ENCODE measurements at places on chromosomes 5 and 9.

DNA sequence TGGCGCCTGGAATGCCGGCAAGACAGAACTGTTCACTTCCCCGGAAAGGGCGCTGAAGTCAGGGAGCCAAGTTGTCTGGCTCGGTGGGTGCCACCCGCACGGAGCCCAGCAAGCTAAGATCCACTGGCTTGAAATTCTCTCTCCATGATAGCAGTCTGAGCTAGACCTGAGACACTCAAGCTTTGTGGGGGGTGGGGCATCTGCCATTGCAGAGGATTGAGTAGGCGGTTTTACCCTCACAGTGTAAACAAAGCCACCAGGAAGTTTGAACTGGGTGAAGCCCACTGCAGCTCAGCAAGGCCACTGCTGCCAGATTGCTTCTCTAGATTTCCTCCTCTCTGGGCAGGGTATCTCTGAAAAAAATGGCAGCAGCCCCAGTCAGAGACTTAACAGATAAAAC lies 277.4 kb downstream of the SLCO4C1 start:
- no peak for DNase-seq

DNA sequence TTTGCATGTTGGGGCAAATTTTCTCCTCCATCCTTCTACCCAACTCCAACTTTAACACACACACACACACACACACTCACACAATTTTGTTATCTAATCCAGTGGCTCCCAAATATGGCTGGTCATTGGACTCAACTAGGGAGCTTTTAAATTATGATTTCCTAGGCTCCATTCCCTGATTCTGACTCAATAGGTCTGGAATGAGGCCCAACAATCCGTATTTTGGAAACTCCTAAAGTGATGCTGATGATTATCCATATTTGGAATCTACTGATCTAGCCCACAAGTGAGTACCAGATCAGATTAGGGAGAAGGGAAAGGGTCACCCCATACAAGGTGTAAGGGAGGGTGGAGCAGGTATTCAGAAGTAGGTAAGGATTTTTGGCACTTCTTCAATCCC lies 309.7 kb downstream of the TLE1 start:
- no peak for DNase-seq

DNA sequence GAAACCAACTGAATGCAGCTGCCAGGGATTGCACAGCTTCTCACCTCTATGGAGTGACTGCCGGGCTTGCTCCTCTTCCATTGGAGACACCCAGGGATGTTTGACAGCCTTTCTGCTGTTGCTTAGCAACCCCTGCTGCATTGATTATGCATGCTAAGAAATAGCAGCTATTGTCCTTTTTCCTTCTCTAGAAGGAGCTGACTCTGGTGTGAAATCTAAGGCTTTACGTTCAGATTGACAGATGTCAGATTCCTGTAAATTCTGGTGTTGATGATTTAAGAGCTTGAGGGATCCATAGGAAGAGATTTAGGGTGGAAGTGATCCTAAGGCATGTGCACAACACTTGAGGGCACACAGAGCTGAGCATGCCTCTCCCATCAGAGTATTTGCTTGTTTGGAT lies 267.7 kb downstream of the NTRK2 start:
- DNase-seq = no peak

GRCh38 chr5:138850865-138851435 lies 24.2 kb downstream of the LRRTM2 start:
- DNase-seq = no peak

GRCh38 chr5:121974261-121974660 lies 12.5 kb downstream of the SRFBP1 start:
- DNase-seq = no peak

DNA sequence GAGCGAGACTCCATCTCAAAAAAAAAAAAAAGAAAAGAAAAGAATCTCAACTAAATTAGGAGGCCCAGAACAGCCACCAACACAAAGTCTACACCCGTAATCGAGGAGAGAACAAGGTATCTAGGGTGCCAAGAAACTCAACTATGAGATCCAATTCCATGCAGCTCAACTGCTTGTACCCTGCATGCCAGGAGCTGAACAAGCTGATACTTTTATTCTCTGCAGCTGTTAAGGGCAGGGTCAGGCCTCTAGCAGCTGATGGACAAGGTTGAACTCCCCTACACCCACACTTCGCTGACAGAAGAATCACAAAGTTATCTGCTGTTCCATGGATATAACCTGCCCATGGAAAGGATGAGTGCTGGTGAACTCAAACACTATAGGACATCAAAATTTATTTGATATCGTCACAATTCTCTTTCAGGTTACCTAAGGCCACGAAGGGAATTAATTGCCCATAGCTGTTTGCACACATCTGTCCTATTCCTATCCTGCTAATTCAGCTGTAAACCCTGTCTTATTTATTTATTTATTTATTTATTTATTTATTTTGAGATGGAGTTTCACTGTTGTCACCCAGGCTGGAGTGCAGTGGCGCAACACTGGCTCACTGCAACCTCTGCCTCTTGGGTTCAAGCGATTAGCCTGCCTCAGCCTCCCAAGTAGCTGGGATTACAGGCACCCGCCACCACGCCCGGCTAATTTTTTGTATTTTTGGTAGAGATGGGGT lies 20.7 kb downstream of the UBAP2 start:
- DNase-seq = no peak

DNA sequence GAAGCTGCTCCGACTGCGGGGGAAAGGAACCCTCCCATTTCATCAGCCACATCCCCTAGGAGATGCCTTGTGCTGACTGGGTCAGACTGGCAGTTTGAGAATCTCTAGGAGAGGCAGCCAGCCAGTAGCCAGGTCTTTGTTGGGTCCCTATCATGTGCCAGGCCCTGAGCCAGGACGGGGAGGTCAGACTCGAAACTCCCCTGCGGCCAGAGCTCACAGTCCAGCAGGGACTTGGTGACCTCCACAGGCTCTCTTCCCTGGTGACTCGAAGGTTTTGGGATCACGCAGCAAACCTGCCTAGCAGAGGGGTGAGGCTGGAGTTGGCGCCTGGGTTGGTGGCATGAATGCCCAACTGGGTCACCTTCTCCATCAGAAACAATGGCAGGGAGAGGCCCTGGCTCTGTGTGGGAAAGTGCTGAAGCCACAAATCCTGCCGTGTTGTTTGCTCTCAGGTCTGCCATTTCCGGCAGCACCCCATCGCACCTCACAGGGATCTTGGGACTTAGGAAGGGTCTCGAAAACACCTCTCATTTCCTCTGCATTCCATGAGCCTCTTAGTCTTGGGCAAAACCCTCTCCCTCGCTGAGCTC lies 14.4 kb upstream of the ORM1 start:
- no peak for DNase-seq

DNA sequence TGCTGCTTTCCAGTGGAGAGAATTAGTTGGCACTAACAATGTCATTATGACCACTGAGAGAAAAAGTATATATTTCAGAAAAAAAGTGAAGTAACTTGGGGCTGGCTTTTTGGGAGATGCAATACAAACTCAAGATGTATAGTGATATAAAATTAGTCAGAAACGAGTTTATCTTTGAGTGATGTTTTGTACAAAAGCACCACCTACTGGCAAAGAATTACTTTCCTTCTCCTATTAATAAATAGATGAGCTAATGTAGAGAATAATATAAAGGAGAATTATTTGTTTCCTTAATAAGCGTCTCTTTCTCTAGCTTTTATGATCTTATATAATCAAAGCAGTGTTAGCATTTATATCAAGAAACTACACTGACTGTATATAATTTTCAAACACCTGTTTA lies 158.8 kb downstream of the MEF2C start:
- no peak for DNase-seq

DNA sequence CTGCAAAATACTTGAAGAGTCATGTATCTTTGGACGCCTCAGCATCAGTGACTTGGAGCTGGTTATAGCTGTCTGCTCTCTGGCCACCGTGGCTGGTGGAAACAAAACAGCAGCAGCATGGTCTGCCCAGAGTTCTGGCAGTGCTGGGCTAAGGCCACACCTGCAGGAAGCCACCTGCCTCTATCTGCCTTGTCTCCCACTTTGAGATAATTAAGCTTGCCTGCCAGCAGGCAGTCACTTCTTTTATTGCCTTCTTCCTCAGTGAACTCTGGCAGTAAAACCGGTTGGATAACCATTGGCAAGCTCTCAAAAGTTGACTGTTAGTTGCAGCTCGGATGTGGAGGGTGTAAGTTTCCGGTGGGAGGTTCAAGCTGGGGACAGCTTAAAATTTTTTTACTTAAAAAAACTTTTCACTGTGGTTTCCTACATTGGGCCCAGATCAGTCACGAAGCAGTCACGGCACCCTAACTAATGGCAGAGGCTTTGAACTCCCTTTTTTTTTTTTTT lies 4.9 kb downstream of the SMIM3 start:
- DNase-seq = no peak

DNA sequence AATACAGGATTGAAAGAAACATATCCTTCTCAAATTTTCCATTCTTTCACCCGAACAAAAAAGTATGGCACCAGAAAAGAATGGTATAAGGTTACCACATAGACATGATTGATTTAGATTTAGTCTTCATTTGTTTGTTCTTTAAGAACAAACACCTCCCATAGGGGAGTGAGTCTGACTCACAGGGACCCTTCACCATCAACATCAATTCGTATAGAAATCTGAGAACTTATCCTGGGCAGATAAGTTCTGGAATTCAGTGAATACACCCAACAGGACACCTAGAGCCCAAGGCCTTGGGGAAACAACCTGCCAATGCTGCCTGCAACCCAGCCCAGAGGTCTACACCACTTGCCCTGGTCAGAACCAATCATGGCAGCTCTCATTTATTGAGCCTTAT lies 46.2 kb downstream of the LHFPL2 start:
- DNase-seq = no peak

- no peak for DNase-seq
Observed at GRCh38 chr9:24413651-24414050, 132.0 kb downstream of the IZUMO3 start.

DNA sequence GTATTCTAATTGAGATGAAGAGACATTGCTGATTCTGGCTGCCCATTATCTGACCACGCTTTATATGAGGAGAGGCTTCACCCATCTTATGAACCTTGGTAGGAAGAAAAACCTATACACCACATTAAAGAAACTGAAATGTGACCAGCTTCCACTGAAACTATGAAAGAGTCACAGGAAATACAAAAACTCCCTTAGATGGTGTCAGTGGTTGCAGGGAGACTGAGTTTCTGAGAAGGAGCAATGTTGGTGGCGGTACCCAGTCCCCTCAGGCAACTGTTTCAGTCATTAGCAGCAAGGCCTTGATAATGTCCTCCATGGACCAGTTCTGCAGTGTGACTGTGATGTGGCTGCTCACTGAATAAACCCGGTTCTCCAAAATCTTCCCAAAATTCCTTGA lies 110.5 kb upstream of the FTMT start:
- DNase-seq = no peak

DNA sequence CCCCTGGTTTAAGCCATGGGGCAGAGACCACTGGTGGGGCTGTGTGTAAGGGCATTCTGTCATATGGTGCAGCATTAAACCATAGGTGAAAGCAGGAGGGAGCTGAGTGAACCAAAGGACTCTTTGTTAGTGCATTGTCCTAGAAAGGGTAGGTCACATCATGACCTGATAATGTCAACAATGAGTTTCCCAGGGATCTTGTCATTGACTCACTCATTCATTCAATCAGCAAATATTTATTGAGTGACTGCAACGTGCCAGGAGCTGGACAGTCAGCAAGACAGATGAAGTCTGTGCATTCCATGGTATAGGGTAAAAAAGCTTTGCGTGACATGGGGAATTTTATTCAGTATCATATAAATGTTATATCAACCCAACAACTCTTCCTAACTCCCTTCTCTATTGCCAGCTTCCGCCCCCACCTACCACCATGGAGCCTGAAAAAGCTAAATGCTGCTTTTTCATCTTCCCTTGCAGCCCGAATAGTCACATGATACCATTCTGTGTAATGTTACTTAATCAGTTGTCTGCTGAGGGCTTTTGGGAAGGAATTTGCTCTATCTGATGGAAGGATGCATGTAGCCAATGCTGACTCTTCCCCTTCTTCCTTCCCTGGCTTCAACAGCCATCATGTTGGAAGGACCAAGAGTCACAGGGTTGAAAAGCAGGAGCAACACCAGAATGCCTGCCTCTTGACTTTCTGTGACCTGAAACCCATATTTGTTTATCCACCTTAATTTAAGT lies 11.5 kb upstream of the OTULINL start:
- no peak for DNase-seq

GRCh38 chr9:111231801-111232580 lies 98.0 kb downstream of the OR2K2 start:
- DNase-seq = no peak

DNA sequence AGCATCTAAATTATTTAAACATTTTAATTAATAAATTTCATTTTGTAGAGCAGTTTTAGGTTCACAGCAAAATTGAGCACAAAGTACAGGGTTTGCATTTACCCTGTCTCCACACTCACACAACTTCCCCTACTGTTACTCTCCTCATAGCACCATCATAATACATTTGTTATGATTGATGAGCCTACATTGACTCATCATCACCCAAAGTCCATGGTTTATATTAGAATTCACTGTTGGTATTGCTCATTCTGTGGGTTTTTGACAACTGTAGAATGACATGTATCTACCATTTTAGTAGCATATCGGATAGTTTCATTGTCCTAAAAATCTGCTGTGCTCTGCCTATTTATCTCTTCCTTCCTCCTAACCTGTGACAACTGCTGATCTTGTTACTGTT lies 411.1 kb upstream of the MPDZ start:
- no peak for DNase-seq

- DNase-seq = no peak
Observed at GRCh38 chr9:93294011-93294410, 110.1 kb downstream of the WNK2 start.

DNA sequence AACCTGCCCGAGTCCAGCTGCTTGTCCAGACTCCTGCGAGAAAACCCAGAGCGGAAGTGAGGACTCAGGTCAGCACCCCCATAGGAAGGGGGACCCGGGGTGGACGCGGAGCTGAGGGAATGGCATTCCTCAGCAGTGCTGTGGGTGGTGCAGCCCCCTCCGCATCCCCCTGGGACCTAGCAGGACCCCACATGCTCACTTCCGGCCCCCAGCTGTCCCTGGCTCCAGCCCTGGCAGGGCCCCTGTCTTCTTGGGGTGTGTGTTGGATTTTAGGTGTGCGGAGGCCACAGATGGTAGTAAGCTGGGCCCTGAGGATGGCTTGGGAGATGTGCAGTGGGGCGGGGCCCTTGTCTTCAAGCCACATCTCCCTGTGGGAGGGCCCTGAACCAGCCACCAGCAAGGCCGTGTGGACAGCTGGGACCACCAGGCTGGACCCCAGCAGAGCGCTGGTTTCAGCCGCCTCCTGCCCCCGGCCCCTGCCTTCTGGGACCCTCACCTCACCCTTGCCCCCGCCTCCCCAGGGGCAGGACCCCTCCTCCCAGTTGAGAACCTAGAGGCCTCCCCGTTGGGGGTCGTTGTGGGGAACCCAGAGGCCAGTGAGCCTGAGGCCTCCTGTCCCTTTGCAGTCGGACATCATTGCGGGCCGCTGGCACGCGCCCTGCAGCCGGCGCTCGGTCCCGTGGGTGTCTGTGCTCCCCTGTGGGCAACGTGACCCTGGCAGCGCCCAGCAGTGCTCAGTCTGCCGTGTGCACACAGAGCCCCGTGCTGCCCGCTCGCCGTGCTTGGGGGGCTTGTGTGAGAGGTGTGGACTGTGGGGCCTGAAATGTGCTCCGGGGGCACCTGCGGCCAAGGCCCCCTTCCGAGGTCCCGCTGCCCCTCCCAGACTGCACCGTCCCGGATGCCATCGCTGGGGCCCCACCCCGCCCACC lies 10.8 kb upstream of the SLC9A3 start:
- no peak for DNase-seq

Measured in esophagus squamous epithelium (tissue), 5 donors.